ENCODE measurements at places on chromosomes 2 and 18.

DNA sequence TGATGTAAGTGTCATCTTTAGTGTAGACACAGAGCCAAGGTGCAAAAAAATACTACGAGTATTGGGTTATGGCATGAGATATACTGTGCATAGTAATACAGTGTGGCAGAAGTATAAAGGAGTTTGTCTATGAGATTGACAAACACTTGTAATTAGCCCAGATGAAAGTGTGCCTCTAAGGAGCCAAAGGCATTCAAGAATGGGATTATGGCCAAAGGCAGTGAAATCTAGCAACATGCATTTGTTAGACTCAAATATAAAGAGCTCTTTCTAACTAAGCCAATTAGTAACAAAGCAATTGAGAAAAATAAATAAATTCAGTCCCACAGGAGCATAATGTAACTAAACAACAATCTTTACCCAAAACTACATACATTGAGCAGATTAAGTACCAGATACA, 1761.8 kb downstream of the SUCLG1 start:
- no peak for DNase-seq

- no peak for DNase-seq
Measured at GRCh38 chr18:45171679-45172191, 443.5 kb upstream of the SLC14A2 start.

DNA sequence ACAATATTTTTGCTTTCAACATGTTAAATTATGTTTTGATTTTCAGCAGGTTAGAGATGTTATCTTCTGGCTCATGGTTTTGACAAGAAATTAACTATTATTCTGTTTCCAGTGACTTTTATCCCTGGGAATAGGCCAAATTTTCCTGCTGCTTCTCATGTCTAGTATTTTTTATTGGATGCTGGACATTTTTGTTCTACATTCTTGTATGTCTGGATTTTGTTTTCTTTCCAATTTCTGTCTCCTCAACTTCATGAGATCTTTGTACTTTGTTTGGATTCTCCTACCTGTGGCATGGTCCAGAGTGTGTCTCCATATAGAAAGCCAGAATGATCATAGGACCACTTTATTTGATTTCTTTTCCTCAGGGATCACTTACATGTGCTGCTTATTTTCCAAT, 33.1 kb upstream of the MYO1B start:
- no peak for DNase-seq

DNA sequence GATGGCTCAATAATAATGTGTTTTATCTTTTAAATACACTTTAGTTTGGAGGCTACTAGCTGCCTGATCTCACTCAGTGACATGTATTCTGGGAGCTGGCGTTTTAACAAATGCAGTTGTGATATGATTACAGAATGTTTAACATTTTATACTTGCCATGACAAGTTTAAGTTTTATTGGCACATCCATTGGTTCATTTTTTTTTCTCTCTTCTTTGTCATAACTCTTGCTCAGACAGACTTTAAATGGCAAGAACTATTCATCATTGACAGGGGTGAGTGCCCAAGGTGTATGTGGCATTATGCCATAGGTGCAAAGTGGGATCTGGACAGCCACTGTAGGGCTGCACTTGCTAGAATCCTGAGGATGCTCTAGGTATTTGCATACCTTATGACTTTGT, 72.1 kb upstream of the MYL1 start:
- no peak for DNase-seq

GRCh38 chr2:28224648-28225472, 167.8 kb upstream of the FOSL2 start:
- peak; percentile 36 for DNase-seq

DNA sequence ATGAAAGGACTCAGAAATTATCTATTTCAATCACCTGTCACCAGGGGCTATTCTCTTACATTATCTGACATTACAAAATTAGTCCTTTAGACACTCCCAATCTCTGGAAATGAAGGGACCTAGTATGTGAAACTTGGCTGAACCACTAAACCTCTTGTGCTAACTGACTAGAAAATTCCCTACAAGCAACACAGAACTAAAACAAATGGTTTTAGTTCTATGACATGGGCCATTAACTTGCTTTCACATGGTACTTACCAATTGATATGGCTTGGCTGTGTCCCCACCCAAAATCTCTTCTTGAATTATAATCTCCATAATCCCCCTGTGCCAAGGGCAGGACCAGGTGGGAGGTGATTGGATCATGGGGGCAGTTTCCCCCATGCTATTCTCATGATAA, 16.6 kb downstream of the SERPINE2 start:
- no peak for DNase-seq

DNA sequence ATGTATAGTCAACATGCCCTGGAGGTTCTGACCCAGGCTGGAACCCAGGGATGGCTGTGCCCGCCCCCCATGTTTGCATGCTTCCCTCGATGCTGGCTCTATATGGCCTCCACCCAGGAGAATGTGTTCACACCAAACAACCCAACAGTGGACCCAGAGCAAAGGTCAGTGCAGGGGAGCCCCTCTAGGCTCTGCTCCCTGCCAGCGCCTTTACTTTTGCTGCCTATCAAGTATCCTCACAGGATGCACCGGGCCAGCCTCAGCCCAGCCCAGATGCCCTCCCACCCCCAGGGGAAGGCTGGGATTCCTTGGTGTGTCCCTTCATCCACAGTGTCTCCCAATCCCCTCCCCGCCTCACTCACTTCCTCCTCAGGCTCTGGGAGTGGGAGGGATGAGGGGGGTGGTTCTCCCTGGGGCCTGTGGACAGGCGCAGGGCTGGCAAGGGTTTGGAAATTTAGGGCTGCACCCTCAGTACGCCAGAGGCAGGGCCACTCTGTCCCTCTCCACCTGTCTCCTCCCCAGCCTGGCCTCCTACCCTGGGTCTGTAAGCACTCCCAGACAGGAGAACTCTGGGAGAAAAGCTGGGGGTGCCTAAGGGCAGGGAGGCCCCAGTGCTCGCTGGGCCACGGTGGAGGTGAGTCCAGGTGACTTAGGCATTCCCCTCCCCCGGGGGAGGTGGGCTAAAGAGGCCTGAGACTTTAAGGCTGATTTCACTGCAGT, 2.3 kb downstream of the ATP6V1B1 start:
- no peak for DNase-seq

GRCh38 chr2:78147466-78147865, 625.3 kb upstream of the LRRTM4 start:
- no peak for DNase-seq

DNA sequence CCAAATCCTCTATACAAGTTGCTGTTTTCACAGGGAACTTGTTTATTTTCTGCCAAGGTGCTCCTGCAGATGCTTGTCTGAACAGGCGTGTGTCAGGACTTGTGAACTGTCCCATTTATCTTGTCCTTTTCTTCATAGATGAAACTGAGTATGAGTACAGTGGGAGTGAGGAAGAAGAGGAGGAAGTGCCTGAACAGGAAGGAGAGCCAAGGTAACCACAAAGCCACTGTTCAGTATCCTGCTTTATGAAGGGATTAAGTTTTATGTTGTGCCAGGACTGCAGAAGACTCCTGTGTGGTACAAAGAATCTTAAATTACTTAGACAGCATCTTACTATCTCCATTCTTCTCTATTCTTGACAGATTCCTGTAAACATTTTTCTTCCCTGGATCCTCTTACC, 145.0 kb downstream of the MAP4K4 start:
- DNase-seq, result no peak

DNA sequence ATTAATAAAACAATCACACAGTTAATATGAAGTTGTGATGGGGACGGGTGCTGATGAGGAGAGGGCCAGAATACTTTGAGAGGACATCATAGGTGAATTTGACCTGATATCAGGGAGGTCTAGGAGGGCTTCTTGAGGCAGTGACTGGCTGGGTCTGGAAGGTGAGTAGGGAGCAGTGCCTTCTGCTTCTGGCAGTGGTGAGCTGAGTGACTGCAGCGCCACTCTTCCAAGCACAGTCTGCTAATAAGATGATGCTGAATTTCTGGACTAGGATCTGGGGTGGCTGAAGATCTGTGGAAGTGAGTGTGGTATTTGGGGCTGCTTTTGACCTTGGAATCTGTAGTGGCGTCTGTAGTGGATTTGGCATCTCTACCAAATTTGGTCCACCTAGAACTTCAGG, 5.5 kb downstream of the DGKD start:
- DNase-seq, result no peak

DNA sequence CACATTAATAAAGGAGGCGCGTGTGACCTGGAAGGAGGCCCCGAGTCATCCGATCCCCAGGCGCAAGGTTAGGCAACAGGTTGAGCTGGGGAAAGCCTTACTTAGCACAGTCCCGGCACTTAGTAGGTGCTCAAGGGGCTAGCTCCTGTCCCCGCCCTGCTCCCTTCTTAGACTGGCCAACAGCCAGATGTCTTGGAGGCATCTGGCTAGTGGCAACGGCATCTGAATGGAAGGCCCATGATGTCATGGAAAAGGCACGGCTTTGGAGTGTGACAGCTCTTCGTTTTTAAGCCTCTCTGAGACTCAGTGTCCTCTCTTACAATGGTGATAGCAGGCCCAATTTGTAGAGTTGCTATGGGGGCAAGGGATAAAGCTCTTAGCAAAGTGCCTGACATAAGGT, 258.3 kb downstream of the CYRIA start:
- no peak for DNase-seq

DNA sequence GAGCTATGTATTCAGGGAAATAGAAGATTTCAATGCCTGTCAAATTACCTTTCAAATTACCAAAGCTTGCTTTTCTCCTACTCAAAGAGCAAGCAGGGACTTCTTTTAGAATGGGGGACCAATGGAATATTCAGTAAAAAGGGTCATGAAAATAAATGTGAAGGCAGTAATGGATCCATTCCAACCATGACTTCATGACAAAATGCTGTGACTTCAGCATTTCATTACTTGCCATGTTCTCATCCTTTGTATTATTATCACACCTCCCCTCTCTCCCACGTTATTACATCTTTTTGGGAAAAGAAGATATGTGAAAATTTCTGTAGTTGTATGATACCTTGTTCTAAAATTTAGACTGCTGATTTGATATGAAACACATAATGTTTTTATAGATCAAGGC, 864.0 kb upstream of the FSHR start:
- no peak for DNase-seq

- DNase-seq, result no peak
Measured at GRCh38 chr18:42105394-42105793, 150.4 kb downstream of the PIK3C3 start.

DNA sequence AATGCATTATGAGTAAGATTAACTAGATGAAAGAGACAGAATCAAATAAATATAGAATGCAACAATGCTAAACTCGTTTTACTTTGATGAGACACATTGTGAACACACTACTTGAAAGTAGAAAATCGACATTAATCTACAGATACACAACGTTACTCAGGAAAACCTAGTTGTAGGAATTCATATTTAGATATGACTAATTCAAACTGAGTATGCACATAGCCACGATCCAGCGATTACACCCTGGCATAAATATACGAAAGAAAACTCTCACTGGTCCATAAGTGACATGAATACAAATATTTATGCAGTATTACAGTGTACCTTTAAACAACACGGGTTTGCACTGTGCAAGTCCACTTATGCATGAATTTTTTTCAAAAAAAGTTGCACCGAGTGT, 485.6 kb downstream of the TMX3 start:
- no peak for DNase-seq

- no peak for DNase-seq
Measured at GRCh38 chr2:241567776-241568175, 9.2 kb downstream of the BOK start.

DNA sequence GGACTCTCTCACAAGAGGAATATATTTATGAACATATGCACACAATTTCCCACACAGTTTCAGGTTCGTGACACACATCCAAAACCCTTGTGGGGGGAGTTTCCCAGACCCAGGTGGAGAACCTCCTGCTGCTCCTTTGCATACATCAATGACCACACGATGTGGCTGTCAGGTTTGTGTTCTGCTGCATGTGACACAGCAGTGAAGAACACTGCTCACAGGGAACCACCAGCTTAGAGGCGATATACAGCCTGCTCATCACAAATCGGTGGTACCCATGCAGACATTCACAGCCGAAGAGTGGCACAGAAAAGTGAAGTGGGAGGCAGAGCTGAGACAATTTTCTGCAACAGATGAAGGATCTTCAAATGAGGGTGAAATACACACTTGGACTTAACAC, 175.6 kb upstream of the ZFP36L2 start:
- DNase-seq, result no peak

DNA sequence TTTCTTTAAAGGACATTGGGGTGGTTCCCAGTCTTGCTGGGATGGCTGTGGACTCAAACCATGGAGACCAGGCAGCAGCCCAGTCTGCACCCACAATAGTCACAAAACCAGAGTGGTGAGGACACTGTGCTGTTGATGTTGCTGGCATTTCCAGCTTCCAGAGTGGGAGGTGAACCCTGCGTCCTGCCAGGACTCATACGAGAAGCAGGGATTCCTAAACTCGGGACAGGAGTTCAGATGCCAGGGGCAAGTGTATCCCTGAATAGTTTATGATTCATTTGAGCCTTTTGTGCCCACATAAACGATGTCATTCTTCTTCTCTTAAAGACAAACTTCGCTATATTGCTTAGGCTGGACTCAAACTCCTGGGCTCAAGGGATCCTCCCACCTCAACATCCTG, 62.8 kb downstream of the TCF7L1 start:
- DNase-seq, result no peak

- DNase-seq, result no peak
Measured at GRCh38 chr18:9366126-9366714, 31.6 kb downstream of the TWSG1 start.

- DNase-seq, result no peak
Measured at GRCh38 chr2:98419544-98419943, 25.1 kb upstream of the INPP4A start.

GRCh38 chr2:45009303-45009927, at the start of gene SIX2:
TSS of gene SIX2 (minus strand) at chr2:45009452. CDS start at chr2:45009110, 342 bp downstream.
- peak; percentile 98 for DNase-seq

GRCh38 chr18:46574000-46574742, 82.8 kb downstream of the LOXHD1 start:
- DNase-seq, result no peak

- DNase-seq, result no peak
Measured at GRCh38 chr2:237099804-237100203, 14.1 kb downstream of the COPS8 start.

DNA sequence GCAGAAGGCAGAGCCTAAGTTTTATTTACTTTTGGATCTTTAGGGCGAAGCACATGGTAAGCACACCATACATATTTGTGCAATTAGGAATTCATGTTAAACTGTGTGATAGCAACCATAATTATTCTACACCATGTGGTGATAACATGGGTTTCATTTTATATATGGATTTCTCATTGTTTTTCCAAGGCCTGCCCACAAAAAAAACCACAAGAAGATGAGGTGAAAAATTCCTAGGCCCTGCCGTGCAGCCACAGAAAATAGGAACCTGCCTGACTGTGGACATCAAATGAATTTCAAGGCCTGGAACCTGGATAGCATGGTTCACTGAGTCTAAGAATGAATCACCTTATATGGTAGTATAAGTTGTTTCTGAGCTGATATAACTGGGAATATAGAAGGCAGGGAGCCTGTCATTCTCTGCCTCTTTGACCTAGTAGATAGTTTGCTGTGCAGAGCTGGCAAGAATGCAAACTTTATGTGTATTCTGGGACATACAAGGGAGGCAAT, 22.4 kb upstream of the SSB start:
- no peak for DNase-seq

DNA sequence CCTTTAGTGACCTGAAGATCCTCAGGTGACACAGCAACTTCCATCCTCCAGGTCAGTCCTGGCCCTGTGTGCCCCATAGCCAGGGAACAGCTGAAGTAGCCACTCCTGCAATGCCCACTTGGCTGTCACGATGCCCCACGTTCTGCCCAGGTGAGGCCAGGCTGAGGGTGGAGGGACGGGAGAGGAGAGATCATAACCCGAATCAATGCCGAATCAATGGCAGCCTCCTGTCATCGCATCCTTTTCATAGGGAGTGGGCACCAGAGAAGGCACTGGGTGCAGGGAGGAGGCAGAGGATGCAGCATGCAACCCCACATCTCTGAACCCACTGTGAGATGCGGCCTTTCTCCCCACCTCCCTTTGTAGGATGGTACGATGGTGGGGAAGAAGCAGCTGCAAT, 75.3 kb upstream of the EPC2 start:
- no peak for DNase-seq
